Endodermal cell (in vitro differentiated cells): ENCODE measurements at places on chromosomes 3 and 15.

- H3K27ac ChIP-seq, result no peak overlapping the region
- no peaks in the 10 kb centered on the region for H3K27me3 ChIP-seq
- no peak for DNase-seq
- H3K36me3 ChIP-seq, result no peaks in the 10 kb centered on the region
Measured at GRCh38 chr3:57778494-57778893, 22.4 kb downstream of the SLMAP start.

DNA sequence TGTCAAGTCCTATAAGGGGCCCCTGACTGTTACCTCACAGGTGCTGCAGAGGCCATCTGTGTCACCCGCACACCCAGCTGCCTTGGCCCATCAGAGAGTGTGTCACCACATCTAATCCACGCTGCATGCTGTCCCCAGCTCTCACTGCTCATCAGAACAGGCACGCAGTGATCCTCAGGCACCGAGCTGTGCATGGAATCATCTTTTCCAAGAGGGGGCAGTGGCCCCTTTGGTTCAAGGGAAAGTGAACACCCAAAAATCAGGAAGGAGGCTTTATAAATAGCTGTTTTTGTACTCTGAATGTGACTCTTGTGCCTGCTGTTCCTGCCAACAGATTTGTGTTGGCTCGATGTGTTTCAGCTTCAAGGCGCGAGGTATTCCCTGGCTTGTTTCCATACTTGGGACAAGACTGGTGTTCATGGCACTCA lies 110.3 kb upstream of the ETV5 start:
- no peaks in the 10 kb centered on the region for H3K4me1 ChIP-seq
- no peak overlapping the region for H3K4me3 ChIP-seq
- no peaks in the 10 kb centered on the region for H3K36me3 ChIP-seq

DNA sequence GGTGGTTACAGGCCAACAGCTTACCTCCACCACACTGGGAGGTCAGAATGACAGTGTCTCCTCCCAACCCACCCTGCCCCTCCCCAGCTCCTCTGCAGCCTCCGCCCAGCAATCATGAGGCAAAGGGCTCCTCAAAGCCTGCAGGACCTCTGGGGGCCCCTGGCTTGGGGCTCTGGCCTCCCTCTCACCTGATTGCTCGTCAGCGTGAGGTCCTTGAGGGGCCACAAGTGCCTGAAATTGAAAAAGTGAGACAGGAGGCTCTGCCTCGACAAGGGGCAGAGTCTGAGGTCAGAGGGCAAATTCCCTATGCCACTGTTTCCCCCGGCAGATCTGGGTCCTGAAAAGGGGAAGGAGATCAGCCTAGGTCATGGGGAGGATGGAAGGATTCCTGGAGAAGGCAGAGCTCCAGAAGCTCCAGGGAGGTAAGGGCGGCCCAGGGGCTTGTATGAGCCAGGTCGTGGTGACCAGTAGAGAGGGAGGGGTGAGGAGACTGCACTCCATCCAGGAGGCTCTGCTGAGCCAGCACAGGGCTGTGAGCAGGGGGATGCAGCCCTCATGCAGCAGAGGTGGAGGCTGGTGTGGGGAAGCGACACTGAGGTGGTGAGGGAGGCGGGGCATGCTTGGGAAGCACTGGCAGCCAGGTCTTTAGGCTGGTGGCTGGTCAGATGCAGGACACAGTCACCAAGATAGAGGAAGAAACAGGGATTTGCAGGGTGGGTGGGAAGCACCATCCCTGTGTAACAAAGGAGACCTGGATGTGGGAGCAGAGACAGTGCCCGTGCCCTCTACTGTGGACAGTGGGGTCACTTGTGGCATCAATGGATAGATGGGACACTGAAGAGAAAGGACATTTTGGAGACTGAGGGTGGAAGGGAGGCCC lies 20.1 kb downstream of the ALS2CL start:
- H3K27me3 ChIP-seq, result no peaks in the 10 kb centered on the region
- no peak overlapping the region for H3K4me3 ChIP-seq
- peak; percentile 40 for DNase-seq
- H3K27ac ChIP-seq, result no peak overlapping the region
- no peaks in the 10 kb centered on the region for H3K4me1 ChIP-seq

GRCh38 chr15:98358971-98359370 lies 289.4 kb upstream of the IGF1R start:
- no peaks in the 10 kb centered on the region for H3K4me1 ChIP-seq
- no peaks in the 10 kb centered on the region for H3K36me3 ChIP-seq
- H3K27ac ChIP-seq, result no peak overlapping the region
- DNase-seq, result no peak
- H3K4me3 ChIP-seq, result no peak overlapping the region

- no peaks in the 10 kb centered on the region for H3K36me3 ChIP-seq
- H3K27me3 ChIP-seq, result no peaks in the 10 kb centered on the region
- H3K27ac ChIP-seq, result no peak overlapping the region
- H3K4me1 ChIP-seq, result no peaks in the 10 kb centered on the region
- peak; percentile 82 for DNase-seq
Measured at GRCh38 chr3:46496746-46497555, 825 bp upstream of the RTP3 start.

- DNase-seq, result no peak
- H3K4me3 ChIP-seq, result no peak overlapping the region
- peaks cover 7% of the 10 kb centered on the region for H3K4me1 ChIP-seq
- H3K36me3 ChIP-seq, result no peaks in the 10 kb centered on the region
- H3K27ac ChIP-seq, result no peak overlapping the region
- no peaks in the 10 kb centered on the region for H3K27me3 ChIP-seq
Measured at GRCh38 chr3:133371676-133372075, 28.2 kb upstream of the BFSP2 start.

GRCh38 chr15:45670091-45670490 lies 35.3 kb downstream of the SQOR start:
- DNase-seq, result no peak
- no peaks in the 10 kb centered on the region for H3K27me3 ChIP-seq
- H3K4me1 ChIP-seq, result no peaks in the 10 kb centered on the region
- H3K4me3 ChIP-seq, result no peak overlapping the region
- no peak overlapping the region for H3K27ac ChIP-seq

DNA sequence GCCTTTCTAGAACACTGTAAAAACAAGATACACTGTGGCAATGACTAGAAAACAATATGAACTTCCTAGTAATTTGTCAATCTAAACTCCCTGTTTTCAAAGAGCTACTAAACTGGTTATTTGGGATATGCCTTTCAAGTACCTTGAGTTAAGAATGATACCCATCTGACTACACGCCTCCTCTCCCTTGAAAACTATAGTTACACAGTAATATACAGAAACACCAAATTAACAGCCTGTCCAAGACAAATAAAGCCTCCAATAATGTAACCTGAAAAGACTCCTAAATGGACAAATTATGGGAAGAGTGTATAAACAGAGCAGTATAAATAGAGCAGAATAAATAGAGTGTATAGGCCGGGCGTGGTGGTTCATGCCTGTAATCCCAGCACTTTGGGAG lies 70.1 kb downstream of the SMARCC1 start:
- no peaks in the 10 kb centered on the region for H3K27me3 ChIP-seq
- H3K27ac ChIP-seq, result no peak overlapping the region
- H3K4me1 ChIP-seq, result no peaks in the 10 kb centered on the region
- peaks cover 91% of the 10 kb centered on the region for H3K36me3 ChIP-seq
- H3K4me3 ChIP-seq, result no peak overlapping the region
- DNase-seq, result no peak

- no peak overlapping the region for H3K27ac ChIP-seq
- DNase-seq, result no peak
- no peaks in the 10 kb centered on the region for H3K36me3 ChIP-seq
- no peak overlapping the region for H3K4me3 ChIP-seq
- H3K4me1 ChIP-seq, result no peaks in the 10 kb centered on the region
- H3K27me3 ChIP-seq, result no peaks in the 10 kb centered on the region
Measured at GRCh38 chr3:40971191-40972168, 227.8 kb upstream of the CTNNB1 start.
